Brain pericyte (primary cell): ENCODE measurements at places on chromosomes 11 and 22.

DNA sequence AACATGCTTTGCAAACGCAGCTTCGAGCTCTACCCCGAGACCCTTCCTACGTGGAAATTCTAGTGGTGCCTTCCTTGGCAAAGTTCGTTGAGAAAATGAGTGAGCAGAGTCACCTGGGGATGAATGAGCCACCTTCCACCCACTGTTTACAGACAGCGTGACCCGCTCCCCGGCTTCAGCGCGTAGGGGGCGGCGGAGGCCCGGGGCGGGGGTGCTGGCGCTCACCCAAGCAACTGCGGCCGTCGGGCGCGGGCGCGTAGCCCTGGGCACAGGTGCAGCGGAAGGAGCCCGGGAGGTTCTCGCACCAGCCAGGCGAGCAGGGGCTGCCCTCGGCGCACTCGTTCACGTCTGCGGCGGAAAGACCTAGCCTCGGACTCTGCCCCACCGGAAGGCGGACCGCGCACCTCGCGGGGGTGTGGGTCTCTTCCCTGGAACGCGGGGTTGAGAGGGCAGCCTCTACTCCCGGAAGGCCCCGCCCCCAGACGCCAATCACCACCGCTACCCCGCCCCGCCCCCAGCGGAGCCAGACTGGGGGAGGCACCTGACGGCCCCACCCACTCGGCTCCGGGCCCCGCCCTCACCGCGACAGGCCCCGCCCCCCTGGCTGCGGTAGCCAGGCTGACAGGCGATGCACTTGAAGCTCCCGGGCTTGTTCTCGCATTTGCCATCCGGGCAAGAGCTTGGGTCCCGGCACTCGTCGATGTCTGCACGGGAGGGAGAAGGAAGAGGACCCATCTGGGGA is 11.8 kb downstream of the LTBP3 start:
- DNase-seq, result no peak

DNA sequence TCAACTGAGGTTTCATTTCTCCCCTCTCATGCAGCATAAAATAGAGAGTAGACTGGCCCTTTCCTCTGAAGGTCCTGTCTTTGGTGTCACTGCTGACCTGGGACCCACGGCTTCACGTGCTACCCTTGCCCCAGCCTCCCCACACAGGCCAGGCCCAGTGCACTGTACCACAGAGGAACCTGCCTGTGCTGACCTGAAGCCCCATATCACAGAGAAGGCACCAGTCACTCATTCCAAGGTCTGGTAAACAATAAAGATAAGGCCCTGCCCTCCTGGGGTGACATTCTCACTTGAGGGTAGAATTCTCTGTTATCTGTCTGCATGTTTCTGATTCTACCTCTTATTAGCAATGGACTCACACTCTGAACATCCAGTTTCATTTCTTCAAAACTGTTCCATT is 51.3 kb downstream of the RPL27A start:
- DNase-seq, result no peak

DNA sequence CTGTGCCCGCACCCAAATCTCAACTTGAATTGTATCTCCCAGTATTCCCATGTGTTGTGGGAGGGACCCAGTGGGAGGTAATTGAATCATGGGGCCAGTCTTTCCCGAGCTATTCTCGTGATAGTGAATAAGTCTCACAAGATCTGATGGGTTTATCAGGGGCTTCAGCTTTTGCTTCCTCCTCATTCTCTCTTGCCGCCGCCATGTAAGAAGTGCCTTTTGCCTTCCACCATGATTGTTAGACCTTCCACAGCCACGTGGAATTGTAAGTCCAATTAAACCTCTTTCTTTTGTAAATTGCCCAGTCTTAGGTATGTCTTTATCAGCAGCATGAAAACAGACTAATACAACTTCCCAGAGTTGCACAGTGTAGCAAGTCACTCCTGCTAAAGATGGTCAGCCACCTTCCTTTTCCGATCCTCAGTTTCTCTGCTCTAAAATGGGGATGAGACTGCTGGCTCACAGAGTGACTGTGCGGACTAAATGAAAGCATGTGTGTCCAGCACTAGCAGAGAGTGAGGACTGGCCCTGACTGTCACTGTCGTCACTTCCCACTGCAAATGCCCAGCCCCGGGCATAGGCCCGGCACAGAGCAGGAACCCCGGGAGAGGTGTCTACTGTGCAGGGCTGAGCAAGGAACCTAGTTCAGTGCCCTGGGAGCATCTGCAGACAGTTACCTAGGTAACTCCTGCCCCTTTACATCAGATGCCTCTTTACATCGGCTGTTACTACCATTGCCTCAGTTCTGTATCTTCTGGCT is 9.5 kb downstream of the TSKU start:
- DNase-seq, result no peak

- no peak for DNase-seq
Observed at GRCh38 chr11:57793351-57794115, 31.9 kb downstream of the CTNND1 start.

- DNase-seq, result no peak
Observed at GRCh38 chr22:21669026-21669425, 3.2 kb downstream of the PPIL2 start.

- DNase-seq, result no peak
Observed at GRCh38 chr11:128494418-128495332, 92.7 kb downstream of the ETS1 start.

GRCh38 chr22:45867118-45867905 is 109.7 kb downstream of the WNT7B start:
- DNase-seq, result no peak

DNA sequence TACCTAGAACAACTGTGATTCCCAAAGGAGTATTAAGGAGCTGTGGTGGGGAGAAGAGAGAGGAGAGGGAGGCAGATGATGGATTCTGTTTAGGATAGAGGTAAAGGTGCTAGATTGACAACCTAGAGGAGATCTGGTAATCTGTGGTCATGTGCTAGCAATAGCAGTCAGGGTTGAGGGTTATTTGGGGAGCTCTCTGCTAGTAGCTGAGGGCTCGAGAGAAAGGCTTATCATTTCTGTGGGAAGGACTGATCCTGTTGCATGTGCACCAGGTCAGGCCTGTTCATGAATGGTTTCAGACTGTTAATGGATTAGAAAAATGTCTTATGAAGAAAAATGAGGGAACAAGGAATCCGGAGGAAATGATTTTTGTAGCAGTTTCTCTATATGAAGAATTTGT is 63.2 kb downstream of the MTMR3 start:
- no peak for DNase-seq

DNA sequence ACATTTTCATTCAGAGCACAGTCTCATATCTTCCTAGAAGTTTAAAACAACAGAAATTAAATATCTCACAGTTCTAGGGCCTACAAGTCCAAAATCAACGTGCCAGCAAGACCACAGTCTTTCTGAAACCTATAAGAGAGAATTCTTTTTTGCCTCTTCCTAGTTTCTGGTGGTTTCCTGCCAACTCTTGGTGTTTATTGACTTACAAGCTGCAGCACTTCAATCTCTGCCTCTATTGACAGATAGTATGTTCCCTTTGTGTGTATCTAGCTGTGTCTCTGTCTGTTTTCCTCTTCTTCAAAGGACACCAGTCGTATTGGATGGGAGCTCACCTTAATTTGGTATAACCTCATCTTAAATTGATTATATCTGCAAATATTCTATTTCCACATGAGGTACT is 347.5 kb downstream of the DCDC1 start:
- DNase-seq, result no peak

DNA sequence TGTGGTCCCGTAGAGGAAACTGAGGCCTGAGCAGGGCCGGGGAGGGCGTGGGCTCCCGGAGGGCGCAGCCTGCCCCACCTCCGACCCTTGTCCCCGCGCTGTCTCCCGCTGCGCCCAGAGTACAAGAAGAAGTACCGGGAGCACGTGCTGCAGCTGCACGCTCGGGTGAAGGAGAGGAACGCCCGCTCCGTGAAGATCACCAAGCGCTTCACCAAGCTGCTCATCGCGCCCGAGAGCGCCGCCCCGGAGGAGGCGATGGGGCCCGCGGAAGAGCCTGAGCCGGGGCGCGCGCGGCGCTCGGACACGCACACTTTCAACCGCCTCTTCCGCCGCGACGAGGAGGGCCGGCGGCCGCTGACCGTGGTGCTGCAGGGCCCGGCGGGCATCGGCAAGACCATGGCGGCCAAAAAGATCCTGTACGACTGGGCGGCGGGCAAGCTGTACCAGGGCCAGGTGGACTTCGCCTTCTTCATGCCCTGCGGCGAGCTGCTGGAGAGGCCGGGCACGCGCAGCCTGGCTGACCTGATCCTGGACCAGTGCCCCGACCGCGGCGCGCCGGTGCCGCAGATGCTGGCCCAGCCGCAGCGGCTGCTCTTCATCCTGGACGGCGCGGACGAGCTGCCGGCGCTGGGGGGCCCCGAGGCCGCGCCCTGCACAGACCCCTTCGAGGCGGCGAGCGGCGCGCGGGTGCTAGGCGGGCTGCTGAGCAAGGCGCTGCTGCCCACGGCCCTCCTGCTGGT is 1.9 kb downstream of the NLRP6 start:
- DNase-seq, result no peak

GRCh38 chr11:119388103-119388502 is 6.6 kb upstream of the USP2 start:
- DNase-seq, result no peak

GRCh38 chr11:75635066-75635862 is 33.6 kb downstream of the MAP6 start:
- DNase-seq, result no peak

DNA sequence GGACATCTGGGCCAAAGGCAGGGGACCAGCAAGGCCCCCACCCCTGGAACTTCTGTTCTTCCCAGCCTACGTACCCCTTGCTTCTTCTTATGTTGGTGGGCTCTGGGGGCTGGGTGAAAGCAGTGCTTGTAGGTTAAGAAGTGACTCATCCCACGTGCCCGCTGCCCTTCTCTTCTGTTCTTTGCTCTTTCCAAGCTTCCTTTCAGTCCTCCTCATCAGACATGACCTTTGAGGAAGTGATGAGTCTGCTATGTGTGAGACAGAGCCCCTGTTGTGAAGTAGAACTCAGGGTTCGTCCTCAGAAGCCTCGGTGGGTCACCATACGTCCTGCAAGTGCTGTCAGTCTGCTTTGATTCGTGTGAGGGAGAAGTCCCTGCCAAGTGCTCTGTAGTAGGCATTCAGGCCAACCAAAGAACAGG is 12.7 kb downstream of the MED15 start:
- peak; percentile 63 for DNase-seq

GRCh38 chr11:14364322-14364721 is 5.3 kb upstream of the RRAS2 start:
- no peak for DNase-seq

- no peak for DNase-seq
Observed at GRCh38 chr11:10856689-10857458, 979 bp downstream of the ZBED5 start.

DNA sequence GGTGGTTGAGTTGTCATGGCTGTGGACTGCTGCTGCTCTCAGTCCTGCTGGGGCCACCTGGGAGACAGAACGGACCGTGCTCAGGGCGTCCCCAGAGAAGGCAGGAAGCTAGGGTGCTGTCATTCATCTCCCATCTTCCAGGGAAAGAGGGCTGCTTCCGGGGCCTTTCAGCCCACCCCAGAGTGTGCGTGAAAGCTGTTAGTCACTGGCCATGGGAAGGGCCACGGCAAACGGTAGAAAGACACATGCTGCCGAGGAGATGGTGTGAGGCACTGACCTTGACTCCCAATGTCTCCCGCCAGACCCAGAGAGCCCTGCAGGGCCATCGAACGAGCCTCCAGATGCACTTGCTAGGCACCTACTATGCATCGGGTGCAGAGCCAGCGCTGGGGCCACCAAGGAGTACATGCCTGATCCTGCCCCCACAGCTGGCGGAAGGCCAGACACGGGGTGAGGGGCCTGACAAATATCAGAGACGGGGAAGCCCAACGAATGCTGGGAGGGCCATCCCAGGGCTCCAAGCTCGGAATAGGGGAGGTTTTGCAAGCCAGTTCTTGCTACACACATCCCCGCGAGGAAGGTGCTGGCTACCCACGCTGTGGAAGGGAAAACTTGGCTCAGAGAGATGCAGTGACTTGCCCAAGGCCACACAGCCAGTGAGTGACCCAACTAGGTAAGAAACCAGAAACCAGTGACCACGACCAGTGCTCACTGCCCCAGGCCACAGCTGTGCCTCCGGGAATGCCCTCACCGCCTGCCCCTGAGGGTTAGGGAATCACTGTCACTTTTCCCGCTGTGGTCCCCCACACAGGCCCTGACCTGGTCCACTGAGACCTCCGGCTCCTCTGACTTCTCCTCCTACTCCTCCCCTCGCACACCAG is 10.1 kb downstream of the RAC2 start:
- no peak for DNase-seq
